ENCODE measurements at places on chromosomes 6 and 20.

- DNase-seq = no peak
Observed at GRCh38 chr6:29943053-29943966, 978 bp downstream of the HLA-A start.

- DNase-seq = no peak
Observed at GRCh38 chr6:68126089-68126749, 508.9 kb upstream of the ADGRB3 start.

DNA sequence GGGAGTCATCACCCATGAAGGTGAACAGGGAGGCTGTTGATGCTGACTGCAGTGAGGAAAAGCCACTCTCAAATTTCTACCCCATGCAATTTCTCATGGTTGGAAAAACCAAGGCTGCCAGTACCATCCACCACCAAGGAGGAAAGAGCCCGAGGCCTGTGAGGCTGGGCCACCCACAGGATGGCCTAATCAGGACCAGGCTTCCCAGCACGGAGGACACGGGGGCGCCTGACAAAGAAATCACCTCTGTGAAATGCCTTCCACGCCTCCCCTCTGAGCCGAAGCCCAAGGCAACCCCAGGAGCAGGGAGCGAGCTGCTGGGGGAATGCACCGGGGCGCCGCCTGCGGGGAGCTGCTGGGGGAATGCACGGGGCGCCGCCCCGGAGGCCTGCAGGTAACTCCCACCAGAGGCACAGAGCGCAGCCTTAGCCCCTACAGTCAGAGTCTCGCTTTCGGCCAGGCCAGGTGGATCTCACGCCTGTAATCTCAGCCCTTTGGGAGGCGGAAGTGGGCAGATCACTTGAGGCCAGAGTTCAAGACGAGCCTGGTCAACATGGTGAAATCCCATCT lies 26.9 kb downstream of the FOXF2 start:
- no peak for DNase-seq

- no peak for DNase-seq
Observed at GRCh38 chr20:56634307-56634706, 5.2 kb downstream of the TFAP2C start.

DNA sequence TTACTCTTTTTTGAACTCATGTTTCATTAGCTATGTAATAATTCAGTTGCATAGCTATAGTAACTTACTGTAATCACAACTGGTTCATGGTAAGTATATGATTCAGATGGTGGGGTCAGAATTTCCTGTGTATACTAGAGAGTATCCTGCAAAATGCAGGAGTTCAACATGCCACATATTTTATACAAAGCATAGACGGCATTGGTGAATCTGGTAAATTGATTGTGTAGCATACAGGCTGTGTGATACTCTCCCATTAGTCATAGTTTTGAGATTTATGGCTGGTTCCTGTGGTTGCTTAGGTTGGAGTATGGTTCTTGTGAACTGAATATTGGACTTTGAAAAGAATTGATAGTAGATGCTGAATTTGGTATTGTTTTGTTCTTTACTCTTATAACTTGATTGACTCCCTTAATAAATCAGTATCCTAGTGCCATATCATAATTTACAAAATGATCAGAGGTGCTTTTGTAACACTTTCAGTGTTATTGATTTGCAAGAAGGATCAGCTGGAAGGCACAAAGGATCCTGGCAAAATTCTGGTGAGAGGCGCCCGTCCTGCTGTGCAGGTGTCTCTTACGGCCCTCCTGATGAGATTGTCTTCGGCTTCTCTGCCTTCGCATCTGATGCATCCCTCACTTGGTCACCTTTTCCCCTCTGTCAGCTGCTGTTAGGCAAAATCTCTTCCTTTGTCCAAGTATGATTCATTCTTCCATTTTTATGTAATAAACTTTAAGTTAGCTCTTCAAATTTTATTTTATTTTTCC lies 22.6 kb downstream of the SNX9 start:
- no peak for DNase-seq

DNA sequence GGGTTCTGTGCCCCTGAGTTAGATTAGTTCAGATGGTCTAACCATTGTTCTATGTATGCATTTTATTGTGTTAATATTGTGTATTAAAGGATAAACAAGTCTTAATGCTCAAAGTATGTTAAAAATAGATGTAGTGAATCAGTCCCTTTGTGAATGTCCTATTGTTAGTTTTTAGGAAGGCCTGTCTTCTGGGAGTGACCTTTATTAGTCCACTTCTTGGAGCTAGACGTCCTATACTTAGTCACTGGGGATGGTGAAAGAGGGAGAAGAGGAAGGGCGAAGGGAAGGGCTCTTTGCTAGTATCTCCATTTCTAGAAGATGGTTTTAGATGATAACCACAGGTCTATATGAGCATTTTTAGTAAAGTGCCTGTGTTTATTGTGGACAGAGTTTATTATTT lies 12.3 kb upstream of the HMGN4 start:
- no peak for DNase-seq

- DNase-seq = no peak
Observed at GRCh38 chr20:1335961-1336698, 7.2 kb upstream of the SDCBP2 start.

GRCh38 chr6:16402581-16402900 lies 164.2 kb downstream of the GMPR start:
- DNase-seq = no peak

- DNase-seq = no peak
Observed at GRCh38 chr6:139475241-139475640, 100.8 kb upstream of the CITED2 start.

DNA sequence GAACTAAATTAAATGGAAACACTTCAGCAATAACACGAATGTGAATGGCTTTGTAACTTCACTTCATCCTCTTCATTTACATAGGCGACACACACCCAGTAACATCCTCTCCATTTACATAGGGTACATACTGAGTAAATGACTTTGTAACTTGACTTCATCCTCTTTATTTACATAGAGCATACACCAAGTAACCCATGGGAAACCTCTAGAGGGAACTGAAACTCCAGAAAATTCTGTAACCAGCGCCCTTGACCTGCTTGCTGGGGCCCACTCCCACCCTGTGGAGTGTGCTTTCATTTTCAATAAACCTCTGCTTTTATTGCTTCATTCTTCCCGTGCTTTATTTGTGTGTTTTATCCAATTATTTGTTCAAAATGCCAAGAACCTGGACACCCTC lies 81.6 kb upstream of the OPRM1 start:
- no peak for DNase-seq

- DNase-seq = no peak
Observed at GRCh38 chr6:167984876-167985604, 12.4 kb upstream of the KIF25 start.

DNA sequence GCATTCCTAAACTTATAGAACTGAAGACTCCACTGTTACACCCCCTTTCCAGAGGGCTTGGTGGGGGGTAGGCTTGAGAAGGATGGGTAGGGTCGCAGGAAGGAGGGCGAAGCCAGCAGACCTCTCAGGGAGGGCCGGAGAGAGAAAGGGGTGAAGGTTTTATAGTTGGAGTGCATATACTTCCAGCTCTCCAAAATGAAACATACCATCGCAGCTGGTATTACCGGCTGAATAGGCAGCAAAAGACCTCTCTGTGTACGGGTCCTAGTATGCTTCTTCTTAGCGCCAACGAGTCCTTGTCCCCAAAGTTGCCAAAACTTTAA lies 1.0 kb upstream of the VGLL2 start:
- no peak for DNase-seq

GRCh38 chr20:62728781-62729300 lies 20.2 kb downstream of the NTSR1 start:
- no peak for DNase-seq

DNA sequence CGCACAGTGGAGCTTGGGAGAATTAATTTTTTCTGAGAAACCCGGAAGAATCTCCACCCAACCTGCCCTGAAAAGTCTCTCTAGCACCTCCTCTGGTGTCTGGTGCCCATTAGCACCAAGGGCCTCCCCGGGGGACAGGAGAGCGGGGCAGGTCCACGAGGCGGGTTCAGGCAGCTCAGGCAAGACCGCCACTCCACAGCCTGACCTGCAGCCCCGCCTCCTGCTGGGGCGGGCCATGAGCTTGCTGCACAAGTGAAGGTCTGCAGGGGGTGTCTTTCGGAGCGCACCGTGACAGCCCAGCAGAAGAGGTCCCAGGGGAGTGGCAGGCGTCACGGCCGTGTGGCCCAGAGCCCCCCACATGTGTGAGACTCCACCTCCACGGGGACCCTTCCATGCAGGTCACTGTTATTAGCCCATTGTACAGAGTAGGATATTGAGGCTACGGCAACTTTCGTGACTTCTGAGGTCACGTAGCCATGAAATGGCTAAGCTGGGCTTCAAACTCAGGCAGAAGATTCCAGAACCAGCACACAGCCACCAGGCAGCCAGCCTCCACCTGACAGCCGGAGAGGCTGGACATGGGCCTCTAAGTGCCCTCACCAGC lies 63.9 kb upstream of the SLCO4A1 start:
- no peak for DNase-seq

DNA sequence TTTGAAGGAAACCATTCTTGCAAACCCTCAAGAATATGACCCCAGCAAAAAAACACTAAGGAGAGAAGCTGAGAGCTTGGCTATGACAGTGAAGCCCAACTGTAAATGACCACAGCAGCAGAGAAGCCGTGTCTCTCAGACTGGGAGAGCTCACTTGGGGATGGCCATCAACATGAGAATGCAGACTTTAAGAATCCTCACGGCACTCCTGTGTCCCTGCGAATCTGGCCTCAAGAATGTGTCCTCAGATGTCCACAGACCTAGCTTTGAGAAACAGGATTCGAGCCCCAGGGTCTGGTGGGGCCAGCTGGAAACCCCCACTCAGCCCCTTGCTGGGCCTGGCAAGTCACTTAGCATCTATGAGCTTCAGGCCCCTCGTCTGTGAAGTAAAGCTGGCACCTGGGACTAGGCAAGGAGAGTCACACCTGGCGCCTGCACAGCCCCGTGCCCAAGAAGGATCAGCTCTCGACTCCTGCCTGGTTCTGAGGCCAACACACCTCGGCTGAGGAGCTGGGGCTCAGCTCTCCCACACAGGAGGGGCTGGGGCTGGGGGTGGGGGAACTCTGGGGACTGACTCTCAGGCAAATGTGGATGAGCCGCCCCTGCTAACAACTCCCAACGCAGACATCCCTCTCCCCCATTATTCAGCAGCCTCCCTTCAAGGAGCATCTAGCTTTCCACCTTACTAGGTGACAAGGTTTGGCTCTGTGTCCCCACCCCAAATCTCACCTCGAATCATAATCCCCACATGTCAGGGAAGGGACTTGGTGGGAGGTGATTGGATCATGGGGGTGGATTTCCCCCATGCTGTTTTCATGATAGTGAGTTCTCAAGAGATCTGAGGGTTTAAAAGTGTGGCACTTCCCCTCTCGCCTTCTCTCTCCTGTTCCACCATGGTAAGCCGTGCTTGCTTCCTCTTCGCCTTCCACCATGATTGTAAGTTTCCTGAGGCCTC lies 97.7 kb downstream of the GRM4 start:
- DNase-seq = no peak

DNA sequence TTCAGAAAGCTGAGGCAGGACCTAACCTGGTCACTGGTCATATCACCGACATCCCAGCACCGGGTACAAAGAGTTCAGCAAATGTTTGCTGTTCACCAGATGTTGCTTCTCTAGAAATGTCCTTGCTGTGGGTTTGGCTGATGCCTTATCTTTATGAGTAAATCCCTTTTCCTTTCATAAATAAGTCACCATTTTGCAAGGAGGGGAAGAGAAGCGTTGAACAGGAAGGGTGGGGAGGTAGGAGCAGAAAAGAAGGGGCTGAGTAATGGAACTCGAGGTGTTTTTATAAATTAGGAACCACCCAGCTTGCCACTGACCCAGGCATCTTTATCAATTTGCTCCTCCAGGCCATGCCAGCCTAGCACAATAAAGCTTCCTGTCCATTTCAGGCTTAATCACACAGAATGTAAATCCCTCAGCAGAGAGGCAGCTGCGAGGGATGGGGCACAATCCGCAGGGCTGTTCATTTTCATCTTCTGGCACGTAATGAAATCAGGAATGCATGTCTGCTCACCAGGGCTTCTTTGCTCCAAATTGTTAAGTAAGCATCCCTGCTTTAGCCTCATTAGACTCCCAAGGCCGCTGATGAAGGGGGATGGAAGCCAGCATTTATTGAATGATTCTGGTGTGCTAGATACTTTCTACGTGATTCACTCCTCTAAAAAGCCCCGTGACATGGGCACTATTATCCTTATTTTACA lies 371.9 kb upstream of the CHD6 start:
- no peak for DNase-seq

- no peak for DNase-seq
Observed at GRCh38 chr20:63036291-63036690, 29.5 kb upstream of the BHLHE23 start.

DNA sequence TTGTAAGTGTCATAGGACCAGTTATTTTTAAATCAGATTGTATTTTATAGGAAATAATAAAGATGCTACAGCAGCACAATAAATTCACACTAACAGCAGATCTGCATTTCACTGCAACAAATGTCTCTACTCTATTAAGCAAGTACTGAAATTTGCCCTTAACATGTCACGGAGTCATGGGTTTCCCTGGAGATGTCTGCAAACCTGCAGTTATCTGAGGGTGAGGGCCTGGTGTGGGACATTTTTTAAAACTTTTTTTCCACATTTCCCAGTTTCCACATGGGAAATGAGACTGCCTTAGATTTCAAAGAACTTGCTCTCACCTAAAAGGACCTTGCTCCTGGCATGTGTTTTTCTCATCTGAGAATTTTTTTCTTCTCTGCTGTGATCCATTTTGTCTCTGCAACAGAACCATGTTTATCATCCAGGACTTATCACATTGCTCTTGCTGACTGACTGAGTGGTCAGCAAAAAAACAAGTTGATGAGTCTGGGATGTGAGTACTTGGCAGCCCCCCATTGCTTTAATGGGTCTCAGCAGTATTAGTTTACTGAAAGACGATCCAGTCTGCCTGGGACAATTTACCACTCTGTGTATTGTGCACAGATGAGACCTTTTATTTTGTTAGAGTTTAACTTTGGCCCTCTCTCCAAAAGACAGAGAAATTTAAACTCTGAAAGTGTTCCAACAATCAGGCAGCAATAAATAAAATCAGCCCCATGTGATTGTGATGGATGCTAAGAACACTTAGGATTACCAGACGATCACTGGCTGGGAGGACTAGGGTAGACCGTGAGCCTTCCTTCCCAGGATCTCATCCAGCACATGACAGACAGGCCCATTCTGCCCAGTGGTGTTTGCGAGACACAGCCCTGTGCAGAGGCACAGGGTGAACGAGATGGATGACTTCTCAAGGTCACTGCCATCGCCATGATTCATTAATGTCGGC lies 268.8 kb downstream of the BTBD9 start:
- DNase-seq = no peak

DNA sequence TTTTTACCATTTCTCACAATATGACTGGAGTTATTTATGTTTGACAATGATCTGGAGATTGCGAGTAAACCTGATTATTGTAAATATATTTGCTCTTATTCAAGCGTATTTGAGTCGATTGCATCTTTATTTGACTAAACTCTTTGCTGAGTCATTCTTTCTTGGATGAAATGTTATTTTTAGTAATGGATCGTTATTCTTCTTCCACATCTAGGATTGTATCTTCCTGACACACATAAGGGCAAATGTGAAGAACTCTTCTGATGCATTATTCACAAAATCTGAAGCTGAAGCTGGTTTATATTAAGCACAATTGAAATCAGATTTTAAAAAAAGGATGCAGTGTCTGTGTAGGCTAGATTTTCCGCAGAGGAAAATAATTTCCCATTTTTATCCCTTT lies 68.2 kb downstream of the SEL1L2 start:
- DNase-seq = no peak

GRCh38 chr20:6501061-6501460 lies 266.4 kb upstream of the BMP2 start:
- no peak for DNase-seq

All from anterior cingulate cortex (tissue), 58 donors.